ENCODE measurements at places on chromosomes 16 and 17. TPM values are rescaled to one million over a fixed set of nuclear protein-coding genes. Genes with fewer than 3 reads are reported as not detected.

Gene ABCC12
- total RNA-seq = not detected

Gene SCNN1G
- total RNA-seq = not detected

Gene TAC4
- not detected for total RNA-seq

Gene TRPV3
- total RNA-seq = 1.00 TPM

Gene FNDC8
- not detected for total RNA-seq

Gene MXRA7
- 137 TPM for total RNA-seq
